HFF-Myc (cell line): ENCODE measurements at places on chromosomes 1 and 21.

GRCh38 chr1:175376194-175376593, 183.6 kb upstream of the KIAA0040 start:
- DNase-seq: no peak

- no peak for DNase-seq
These were observed 1611.6 kb downstream of the NCAM2 start for GRCh38 chr21:22609802-22610201.

DNA sequence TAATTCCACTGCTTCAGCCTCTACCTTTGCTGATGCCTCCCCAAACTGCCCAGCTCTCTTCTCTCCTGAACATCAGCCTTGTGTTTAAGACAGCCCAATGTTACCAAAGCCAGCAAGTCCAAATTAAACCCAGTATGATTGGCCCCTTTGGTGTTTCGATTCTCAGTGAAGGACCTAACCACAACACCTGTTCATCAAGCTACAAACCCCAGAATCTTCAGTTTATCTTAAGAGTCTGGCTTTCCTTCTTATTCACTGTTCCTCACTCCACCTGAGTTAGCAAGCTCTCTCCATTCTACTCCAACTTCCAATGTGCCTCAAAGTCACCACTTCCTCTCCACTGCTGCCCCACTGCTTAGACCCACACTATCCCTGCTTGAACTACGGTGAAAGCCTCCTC, 25.5 kb upstream of the ITPKB start:
- DNase-seq: no peak

GRCh38 chr1:43531107-43531905, 623 bp downstream of the PTPRF start:
- DNase-seq: no peak
